ENCODE measurements at places on chromosomes 1 and 21. TPM values are rescaled to one million over a fixed set of nuclear protein-coding genes. Genes with fewer than 3 reads are reported as not detected.

The FCRL6 gene
- total RNA-seq, result 1.9 TPM

The C1orf185 gene
- not detected for total RNA-seq

The CNTN2 gene
- total RNA-seq, result 2.0 TPM

The PTGER3 gene
- total RNA-seq, result 18.4 TPM

The RIPPLY3 gene
- total RNA-seq, result not detected

The RNU1-1 gene
- total RNA-seq, result under 0.01 TPM

The RNF186 gene
- total RNA-seq, result not detected

The CCDC30 gene
- total RNA-seq, result 2.3 TPM

The SYT14 gene
- total RNA-seq, result not detected

All from gastroesophageal sphincter (tissue), 4 donors.